Inflammatory macrophage treated with lipopolysaccharide for 4 hours (primary cell): ENCODE measurements at places on chromosomes 12 and 14.

GRCh38 chr14:103085106-103086091 lies 1.4 kb downstream of the LBHD2 start:
- DNase-seq: no peak

- no peak for DNase-seq
Observed at GRCh38 chr12:19800884-19801283, 361.6 kb downstream of the AEBP2 start.

GRCh38 chr14:21168055-21168454 lies 12.2 kb upstream of the OR5AU1 start:
- no peak for DNase-seq

GRCh38 chr14:89667983-89668382 lies 250.9 kb upstream of the FOXN3 start:
- DNase-seq: no peak

- DNase-seq: no peak
Observed at GRCh38 chr14:89455412-89455811, 38.4 kb upstream of the FOXN3 start.

DNA sequence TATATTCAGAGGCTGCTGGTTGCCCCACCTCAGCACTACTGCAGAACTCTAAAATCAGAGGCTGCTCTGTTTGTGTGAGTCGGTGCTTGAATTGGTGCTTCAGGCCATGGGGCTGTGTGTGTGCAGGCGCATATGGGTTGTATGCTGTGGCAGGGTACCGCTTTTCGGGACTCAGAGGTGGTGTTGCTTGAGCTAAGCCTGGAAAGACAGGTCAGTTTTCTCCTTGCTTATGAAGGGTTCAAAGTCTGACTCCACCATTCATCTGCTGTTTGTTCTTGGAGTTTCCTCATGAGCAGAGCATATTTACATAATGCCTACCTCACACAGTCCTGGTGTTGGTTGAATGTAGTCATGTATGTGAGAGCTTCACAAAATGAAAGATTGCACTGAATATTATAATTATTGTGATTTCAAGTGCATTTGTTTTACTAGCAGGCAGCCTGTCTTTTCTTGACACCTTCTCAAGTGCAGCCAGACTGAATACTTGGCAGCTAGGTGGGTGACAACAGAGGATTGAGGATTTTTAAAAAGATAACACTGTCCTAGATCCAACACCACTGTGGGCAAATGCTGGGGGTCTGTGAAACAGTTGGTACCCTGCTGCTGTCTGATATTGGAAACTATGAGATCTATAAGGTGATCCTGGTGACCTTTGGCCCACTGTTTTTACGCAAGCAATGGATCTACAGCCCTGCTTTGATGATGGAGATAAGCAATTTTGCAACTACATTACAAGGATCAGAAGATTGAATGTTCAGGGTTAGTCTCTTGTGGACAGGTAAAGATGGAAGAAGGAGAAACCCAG lies 1.0 kb upstream of the ANG start:
- DNase-seq: no peak

- no peak for DNase-seq
Observed at GRCh38 chr14:91021115-91021514, 39.3 kb downstream of the RPS6KA5 start.

- no peak for DNase-seq
Observed at GRCh38 chr14:89236851-89237250, 180.2 kb downstream of the FOXN3 start.

DNA sequence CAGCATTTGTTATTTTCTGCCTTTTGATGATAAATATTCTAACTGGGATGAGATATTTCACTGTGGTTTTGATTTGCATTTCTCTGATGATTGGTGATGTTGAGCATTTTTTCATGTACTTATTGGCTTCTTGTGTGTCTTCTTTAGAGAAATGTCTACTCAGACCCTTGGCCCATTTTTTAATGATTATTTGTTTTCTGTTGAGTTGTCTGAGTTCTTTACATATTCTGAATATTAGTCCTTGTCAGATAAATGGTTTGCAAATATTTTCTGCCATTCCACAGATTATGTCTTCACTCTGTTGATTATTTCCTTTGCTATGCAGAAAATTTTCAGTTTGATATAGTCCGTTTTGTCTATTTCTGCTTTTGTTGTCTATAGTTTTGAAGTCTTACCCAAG lies 317.0 kb downstream of the CEP128 start:
- no peak for DNase-seq

GRCh38 chr12:14362352-14362751 lies 3.1 kb upstream of the ATF7IP start:
- DNase-seq: peak; percentile 78

GRCh38 chr12:75813072-75813471 lies 218.5 kb downstream of the PHLDA1 start:
- DNase-seq: no peak

DNA sequence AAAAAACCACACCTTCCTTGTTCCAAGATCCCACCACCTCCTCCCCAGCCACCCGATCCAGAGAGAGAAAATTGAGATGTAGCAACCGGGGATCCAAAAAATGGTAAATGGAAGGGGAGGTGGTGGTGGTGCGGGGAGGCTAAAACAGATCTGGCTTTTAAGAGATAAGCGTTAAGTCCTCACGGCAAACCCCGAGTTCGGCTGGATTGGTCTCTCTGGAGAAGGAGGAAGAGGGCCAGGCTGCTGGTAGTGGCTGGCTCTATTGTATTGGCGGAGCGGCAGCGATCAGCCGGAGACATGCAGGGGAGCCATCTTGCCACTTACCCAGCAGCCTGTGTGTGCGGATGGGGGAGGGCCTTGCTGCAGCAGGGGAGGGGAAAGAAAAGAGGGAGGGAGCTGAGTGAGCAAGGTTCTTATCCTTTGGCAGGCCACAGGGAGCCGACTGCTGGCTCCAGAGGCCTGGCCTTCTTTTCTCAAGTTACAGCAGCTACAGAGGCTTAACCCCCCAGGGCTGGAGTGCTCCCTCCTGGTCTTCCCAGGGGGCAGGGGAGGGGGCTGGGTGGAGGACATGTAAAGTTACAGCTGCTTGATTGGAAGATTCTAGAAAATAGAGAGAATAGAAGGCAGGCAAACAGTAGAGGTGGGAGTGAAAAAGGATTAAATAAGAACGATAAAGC lies 14.1 kb upstream of the CDH24 start:
- peak; percentile 81 for DNase-seq

- DNase-seq: no peak
Observed at GRCh38 chr12:128467882-128468281, 200.9 kb downstream of the TMEM132C start.
